ENCODE measurements at places on chromosomes 1 and 21.

- DNase-seq, result no peak
These were observed at the start of gene L1TD1 for GRCh38 chr1:62194651-62195544. L1TD1 (plus strand) TSS chr1:62194849; CDS start chr1:62206629, 11,780 bp downstream.

DNA sequence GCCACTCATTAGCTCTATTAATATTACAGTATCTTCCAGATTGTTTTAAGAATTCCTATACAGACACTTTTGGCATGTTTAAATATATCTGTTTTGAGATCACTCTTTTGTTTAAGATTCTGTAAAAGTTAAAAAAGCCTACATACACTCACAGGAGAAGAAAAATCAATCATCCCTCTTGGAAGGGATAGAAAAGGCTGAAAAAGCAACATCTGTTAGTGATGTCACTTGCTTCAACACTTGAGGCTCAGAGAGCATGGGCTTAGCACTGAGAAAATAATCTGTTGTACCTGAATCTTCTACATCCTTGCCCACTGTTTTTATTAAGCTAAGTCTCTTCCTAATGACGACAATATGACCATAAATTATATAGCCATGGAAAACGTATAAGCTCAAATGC is 127.0 kb downstream of the ZP4 start:
- DNase-seq, result no peak

- DNase-seq, result peak; percentile 72
These were observed 376.9 kb downstream of the HHIPL2 start for GRCh38 chr1:222171005-222171404.

- no peak for DNase-seq
These were observed 183.5 kb downstream of the RUNX1 start for GRCh38 chr21:34865400-34866241.

- no peak for DNase-seq
These were observed 415.6 kb upstream of the KAZN start for GRCh38 chr1:14182856-14183255.

- no peak for DNase-seq
These were observed 17.3 kb downstream of the CSTB start for GRCh38 chr21:43758811-43759210.

GRCh38 chr21:42472521-42472920 is 23.5 kb downstream of the RSPH1 start:
- no peak for DNase-seq

- DNase-seq, result no peak
These were observed 64.9 kb downstream of the MACF1 start for GRCh38 chr1:39269349-39269748.

DNA sequence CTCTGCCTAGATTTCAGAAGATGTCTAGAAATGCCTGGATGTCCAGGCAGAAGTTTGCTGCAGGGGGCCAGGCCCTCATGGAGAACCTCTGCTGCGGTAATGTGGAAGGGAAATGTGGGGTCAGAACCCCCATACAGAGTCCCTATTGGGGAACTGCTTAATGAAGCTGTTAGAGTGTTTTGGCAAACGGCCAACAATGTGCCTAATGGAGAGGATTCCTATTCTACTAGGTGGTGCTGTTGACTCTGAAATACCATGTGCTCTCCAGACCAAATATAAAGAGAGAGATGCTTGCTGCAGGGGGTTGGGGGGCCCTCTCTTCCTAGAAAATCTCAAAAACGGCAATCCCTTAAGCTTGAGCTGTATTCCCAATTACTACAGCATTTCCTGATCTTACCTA is 57.1 kb upstream of the DR1 start:
- peak; percentile 7 for DNase-seq

DNA sequence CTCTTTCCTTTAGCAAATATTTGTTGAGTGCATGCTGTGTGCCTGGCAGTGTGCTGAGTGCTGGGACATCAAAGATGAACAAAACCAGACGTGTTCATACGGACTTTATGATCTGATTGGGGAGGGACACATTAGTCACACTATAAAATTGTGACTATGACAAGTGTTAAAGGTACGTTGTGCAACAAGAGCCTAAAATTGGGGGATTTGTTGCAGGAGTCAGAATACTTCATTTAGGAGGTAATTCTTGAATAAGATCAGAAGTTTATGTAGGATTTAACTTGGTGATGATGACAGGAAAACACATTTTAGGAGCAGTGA is 29.6 kb downstream of the B3GALT2 start:
- DNase-seq, result no peak

DNA sequence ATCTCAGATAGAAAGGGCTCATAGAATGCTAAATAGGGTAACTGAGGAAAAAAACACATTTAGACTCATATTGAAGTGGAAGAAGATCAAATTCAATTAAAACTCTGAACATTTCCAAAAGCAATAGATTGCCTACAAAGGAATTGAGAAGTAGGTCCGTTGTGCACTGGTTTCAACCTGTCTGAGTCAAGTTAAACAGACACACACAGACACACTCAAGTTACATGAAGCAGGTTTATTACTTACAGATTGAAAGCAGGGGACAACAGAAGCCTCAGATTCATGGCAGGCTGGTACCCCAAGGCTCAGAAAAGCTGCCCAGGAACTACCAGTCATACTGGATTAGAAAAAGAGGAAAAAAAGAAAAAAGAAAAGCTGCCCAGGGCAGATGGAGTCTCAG is 20.7 kb upstream of the S100A2 start:
- DNase-seq, result no peak

GRCh38 chr1:10400013-10400412 is 1.1 kb downstream of the PGD start:
- DNase-seq, result no peak

GRCh38 chr21:43702785-43703034 is 16.2 kb upstream of the PDXK start:
- no peak for DNase-seq

DNA sequence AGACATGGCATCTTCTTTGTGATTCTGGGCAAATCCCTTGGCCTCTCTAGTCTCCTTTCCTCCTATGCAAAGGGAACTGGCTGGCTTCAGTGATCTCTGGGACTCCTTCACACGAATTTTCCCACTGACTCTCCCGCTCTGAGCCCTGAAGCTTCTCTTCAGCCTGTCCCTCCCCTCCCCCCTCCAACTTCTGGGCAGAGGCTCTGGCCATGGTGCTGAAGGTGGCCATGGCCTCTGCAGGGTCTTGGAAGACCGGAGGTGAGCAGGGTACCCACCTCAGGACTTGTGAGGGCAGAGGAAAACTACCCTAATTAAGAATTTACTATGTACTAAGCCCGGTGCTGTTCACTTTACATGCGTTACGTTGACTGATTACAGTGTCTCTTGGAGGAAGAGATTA is 29.4 kb upstream of the POU3F1 start:
- peak; percentile 39 for DNase-seq

- no peak for DNase-seq
These were observed 6.5 kb upstream of the CLDN19 start for GRCh38 chr1:42746436-42747105.

- DNase-seq, result no peak
These were observed 2.4 kb upstream of the BARHL2 start for GRCh38 chr1:90719330-90720144.

- no peak for DNase-seq
These were observed 23.3 kb upstream of the CDK18 start for GRCh38 chr1:205481218-205481617.

- DNase-seq, result peak; percentile 79
These were observed 2.8 kb downstream of the HES3 start for GRCh38 chr1:6246497-6247467.

- no peak for DNase-seq
These were observed 164.5 kb upstream of the CACNA1E start for GRCh38 chr1:181318858-181319235.

- DNase-seq, result no peak
These were observed 80.6 kb downstream of the NAV1 start for GRCh38 chr1:201619513-201619912.
